Common myeloid progenitor, CD34-positive (primary cell): ENCODE measurements at places on chromosomes 16 and 17.

- DNase-seq, result peak; percentile 28
Measured at GRCh38 chr17:14199601-14200000, 37.1 kb downstream of the CDRT15 start.

DNA sequence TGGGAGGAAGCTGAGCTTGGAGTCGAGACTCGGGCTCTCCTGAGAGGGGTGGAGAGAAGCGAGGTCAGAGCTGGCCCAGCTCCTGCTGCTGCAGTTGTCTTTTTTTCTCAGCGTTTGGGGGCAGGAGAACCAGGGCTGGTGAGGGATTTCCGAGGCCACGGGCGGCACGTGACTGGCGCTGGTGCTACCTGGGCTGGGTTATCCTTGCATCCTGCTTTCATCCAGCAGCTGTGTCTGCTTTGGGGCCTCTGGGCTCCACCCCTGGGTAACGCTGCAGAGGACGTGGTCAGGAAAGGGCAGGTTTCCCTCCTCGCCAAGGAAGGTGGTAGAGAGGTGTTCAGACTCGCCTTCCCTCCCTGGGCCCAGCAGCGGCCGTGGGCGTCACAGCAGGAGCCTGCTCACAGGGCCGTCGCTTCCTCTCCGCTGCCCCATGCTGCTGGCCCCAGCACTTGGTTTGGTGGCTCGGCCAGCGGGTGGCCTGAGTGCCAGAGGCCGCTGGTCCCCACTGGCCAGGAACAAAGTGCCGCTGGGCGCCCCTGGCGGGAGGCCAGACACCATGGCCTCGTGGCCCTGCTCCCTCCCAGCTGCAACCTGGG lies 22.5 kb downstream of the GSE1 start:
- DNase-seq, result no peak

GRCh38 chr17:80830020-80830780 lies 161.4 kb upstream of the CHMP6 start:
- no peak for DNase-seq

DNA sequence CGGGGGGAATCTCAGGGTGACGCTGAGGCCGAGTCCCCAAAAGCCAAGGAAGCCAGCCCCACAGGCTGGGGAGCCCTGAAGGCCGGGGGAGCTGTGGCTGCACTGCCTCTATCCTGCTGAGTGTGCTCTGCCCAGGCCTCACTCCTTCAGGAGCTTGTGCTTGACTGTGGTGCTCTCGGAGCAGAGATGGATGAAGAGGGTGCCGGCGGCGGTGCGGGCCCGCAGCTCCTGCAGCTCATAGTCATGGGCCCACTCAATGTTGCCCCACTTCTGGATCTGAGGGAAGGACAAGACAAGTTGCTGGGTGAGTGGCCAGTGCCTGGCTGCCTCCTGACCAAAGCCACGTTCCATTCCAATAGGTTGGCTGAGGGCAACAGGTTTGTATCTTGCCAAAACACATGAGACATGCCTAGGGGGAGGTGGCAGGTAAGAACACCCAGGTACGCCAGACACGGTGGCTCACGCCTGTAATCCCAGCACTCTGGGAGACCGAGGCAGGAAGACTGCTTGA lies 20.5 kb downstream of the ATPAF2 start:
- DNase-seq, result no peak
